ENCODE measurements at places on chromosomes 4 and X.
A peak's percentile ranks its signal among the peaks of the same experiment; 100 is the strongest.

DNA sequence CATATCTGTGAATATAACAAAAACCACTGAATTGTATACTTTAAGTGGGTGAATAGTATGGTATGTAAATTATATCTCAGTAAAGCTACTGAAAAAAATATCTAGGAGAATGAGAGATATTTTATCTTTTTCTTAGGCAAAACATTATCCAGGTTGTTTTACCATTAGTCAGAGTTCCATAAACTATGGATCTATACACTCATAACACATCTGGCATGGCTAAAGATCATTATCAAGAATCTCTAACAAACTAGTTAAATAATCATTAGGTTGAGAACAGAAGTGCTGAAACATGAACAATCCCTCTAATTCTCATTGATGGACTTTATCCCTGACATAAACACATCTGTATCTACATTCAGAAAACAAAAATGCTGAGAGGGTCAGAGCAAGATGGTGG is 15.6 kb downstream of the MED14 start:
- no peaks in the 10 kb centered on the region for H3K27me3 ChIP-seq
- H3K36me3 ChIP-seq = peaks cover 14% of the 10 kb centered on the region
- DNase-seq = no peak
- peak overlapping the region; percentile 33 for H3K27ac ChIP-seq
- H3K4me3 ChIP-seq = no peak overlapping the region
- peaks cover 2% of the 10 kb centered on the region for H3K4me1 ChIP-seq

DNA sequence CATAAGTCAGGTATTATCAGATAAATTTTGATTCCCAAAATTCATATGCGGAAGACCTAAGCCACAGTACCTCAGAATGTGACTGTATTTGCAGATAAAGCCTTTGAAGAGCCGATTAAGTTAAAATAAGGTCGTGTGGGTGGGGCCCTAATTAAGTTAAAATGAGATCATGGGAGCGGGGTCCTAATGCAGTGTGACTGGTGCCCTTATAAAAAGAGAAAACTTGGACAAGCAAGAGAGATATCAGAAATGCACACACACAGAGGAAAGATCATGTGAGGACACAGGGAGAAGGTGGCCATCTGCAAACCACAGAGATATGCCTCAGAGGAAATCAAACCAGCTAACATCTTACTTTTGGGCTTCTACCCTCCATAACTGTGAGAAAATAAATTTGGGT is 236.1 kb downstream of the FBXO8 start:
- no peak overlapping the region for H3K4me3 ChIP-seq
- no peak for DNase-seq
- H3K4me1 ChIP-seq = no peaks in the 10 kb centered on the region
- H3K27me3 ChIP-seq = no peaks in the 10 kb centered on the region

DNA sequence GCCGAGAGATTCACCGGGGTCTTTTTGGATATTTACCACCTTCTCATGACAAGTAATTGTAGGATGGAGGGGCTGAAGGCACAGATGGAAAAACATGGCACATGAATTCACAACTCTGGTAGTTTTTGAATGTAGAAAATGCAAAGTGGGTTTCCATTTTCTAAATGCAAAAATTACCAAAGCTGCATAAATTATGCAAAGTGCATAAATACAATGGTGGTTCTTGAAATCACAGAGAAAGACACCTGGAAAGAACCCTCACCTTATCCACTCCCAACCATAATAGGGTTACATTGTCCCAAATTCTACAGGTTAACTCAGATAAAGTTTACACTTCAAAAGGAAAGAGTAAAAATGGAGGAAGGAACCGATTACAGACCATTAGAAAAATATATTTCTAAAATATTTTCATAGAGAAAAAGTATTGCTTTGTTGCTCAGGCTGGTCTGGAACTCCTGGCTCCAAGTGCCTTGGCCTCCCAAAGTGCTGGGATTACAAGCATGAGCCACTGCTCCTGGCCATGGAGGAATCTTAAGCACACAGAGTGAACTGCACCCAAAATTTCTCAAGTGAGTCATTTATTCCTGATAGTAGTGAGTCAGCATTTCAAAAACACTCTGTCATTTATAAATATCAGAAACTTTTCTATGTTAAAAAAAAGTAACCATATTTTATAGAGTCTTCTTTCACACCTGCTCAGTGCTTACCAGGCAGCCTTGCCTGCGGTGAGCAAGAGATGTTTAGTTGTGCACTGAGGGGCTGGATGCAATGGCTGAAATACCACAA is 101.4 kb downstream of the FIP1L1 start:
- H3K27me3 ChIP-seq = no peaks in the 10 kb centered on the region
- H3K27ac ChIP-seq = no peak overlapping the region
- H3K4me1 ChIP-seq = peaks cover 23% of the 10 kb centered on the region
- peaks cover 28% of the 10 kb centered on the region for H3K36me3 ChIP-seq

- H3K4me1 ChIP-seq = no peaks in the 10 kb centered on the region
- no peak overlapping the region for H3K4me3 ChIP-seq
- H3K36me3 ChIP-seq = no peaks in the 10 kb centered on the region
- no peak overlapping the region for H3K27ac ChIP-seq
- no peak for DNase-seq
These were observed 155.8 kb downstream of the NAA11 start for GRCh38 chr4:79170077-79170476.

GRCh38 chrX:45986081-45986480 is 559.1 kb downstream of the ZNF674 start:
- H3K4me3 ChIP-seq = no peak overlapping the region
- H3K27ac ChIP-seq = no peak overlapping the region
- DNase-seq = no peak
- H3K27me3 ChIP-seq = no peaks in the 10 kb centered on the region
- no peaks in the 10 kb centered on the region for H3K4me1 ChIP-seq

DNA sequence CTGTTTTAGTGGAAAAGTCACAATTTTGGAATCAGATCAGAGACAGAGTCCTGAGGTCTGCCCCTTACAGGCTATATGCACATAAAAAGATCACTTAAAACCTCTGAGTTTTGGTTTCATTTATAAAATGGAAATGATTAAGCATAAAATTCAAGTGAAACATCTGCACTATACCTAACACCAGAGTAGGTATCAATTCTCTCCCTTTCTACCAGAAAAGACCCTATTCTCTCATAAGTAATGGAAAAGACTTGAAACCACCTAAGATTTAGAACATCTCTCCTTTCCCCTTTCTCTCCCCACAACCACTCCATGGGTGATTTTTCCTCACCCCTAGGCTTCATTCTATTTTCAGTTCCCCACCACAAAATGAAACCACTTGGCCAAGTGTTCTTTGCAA is 907 bp downstream of the LHFPL1 start:
- no peak for DNase-seq
- H3K36me3 ChIP-seq = no peaks in the 10 kb centered on the region
- peaks cover 15% of the 10 kb centered on the region for H3K4me1 ChIP-seq
- no peak overlapping the region for H3K27ac ChIP-seq
- H3K27me3 ChIP-seq = no peaks in the 10 kb centered on the region

DNA sequence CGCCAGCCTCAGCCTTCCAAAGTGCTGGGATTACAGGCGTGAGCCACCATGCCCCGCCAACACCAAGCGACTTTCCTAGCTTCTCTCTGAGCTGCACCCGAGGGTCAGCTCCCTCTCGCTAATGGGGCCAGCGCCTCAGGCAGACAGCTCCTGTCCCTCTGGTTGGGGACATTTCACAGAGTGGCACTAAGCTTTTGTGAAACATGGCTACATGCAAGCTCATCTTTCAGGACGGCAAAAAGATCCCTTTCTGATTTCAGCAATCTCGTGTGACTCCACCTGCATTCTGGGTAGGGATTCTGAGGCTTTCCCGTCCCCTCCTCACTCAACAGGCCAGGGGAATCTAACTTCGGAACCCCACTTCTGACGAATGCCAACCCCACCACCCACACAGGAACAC is 31.0 kb upstream of the C4orf50 start:
- peaks cover 2% of the 10 kb centered on the region for H3K4me1 ChIP-seq
- H3K36me3 ChIP-seq = no peaks in the 10 kb centered on the region
- DNase-seq = no peak
- H3K4me3 ChIP-seq = no peak overlapping the region
- peaks cover 27% of the 10 kb centered on the region for H3K27me3 ChIP-seq

GRCh38 chrX:53223068-53223693 is 1.8 kb downstream of the KDM5C start:
- H3K27ac ChIP-seq = peak overlapping the region; percentile 100
- DNase-seq = no peak
- peaks cover 4% of the 10 kb centered on the region for H3K36me3 ChIP-seq
- peak overlapping the region; percentile 94 for H3K4me3 ChIP-seq

GRCh38 chr4:153547520-153547919 is 81.4 kb downstream of the TMEM131L start:
- no peaks in the 10 kb centered on the region for H3K4me1 ChIP-seq
- peaks cover 1% of the 10 kb centered on the region for H3K36me3 ChIP-seq
- no peak for DNase-seq
- no peaks in the 10 kb centered on the region for H3K27me3 ChIP-seq
- no peak overlapping the region for H3K4me3 ChIP-seq

GRCh38 chr4:147994491-147995385 is 262.9 kb downstream of the ARHGAP10 start:
- H3K27ac ChIP-seq = no peak overlapping the region
- no peaks in the 10 kb centered on the region for H3K4me1 ChIP-seq
- H3K36me3 ChIP-seq = peaks cover 2% of the 10 kb centered on the region
- H3K27me3 ChIP-seq = no peaks in the 10 kb centered on the region
- no peak for DNase-seq
- no peak overlapping the region for H3K4me3 ChIP-seq

DNA sequence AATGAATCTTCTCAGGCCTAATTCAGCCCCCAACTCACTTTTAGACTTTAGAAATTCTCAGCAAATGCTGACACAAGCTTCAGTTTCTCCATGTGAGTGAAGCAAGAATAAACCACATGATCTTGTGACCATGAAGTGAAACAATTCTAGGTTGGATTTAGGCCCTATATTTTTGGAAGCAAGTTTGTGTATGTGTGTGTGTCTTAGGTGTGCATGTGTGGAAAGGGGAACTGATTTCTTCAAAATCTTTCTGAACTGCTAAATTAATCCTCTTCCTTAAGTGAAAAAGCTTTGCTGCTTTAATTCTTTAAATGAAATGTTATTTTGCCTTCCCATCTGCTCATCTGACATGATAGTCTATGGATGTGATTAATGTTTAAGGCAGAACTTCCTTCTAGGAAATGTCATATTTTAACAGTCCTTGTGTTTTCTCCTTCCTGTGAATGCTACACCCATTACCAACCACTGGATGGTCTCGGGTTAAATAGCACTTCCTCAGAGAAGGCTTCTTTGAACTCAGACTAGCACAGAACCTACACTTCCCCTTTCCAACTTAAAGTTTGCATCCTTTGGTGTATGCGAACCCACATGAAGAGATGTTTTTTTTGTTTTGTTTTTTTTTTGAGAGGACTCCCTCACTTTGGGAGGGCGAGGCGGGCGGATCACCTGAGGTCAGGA is 1.2 kb upstream of the TMEM144 start:
- peaks cover 3% of the 10 kb centered on the region for H3K36me3 ChIP-seq
- peak overlapping the region; percentile 77 for H3K27ac ChIP-seq
- no peaks in the 10 kb centered on the region for H3K27me3 ChIP-seq
- no peak overlapping the region for H3K4me3 ChIP-seq

DNA sequence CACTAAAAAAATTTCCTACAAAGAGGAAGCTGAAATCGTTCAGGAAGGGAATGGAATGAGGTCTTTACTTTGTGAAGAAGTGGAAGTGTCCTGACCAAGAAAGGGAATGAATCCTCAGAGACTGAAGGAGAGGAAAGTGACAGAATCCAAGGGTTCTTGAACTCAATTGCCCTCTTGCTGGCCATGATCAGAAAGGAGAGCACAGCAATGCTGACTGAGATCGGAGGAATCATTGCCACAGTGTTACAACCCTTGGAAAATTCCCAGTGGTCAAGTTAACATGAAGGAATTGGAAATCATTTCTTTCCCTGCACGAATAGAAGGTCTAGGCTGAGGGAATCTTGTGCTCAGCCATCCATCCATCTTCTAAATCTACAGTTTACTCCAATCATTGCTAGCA is 190.0 kb upstream of the NEIL3 start:
- no peaks in the 10 kb centered on the region for H3K27me3 ChIP-seq
- no peaks in the 10 kb centered on the region for H3K36me3 ChIP-seq
- no peak for DNase-seq

GRCh38 chrX:148620023-148620422 is 119.6 kb downstream of the AFF2 start:
- H3K27ac ChIP-seq = no peak overlapping the region
- H3K27me3 ChIP-seq = no peaks in the 10 kb centered on the region
- no peak overlapping the region for H3K4me3 ChIP-seq
- DNase-seq = no peak

DNA sequence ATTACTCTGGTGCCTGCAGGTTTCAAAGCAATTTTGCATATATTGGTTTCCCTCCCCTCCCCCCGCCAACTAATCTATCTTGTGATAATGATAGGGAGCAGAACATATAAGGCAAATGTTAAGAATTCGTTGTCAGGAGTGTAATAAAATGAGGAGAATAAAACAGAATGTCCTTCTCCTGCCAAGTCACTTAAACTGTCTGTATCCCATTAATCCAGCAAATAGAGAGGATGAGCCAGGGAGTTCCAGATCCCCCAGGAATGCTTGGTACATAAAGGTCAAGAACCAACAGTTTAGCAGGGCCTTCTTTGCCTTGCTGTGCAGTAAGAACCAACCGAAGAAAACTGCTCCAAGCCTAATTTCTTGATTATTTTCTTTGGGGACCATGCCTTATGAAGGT is 141.4 kb downstream of the AMELX start:
- DNase-seq = no peak
- no peak overlapping the region for H3K4me3 ChIP-seq
- no peaks in the 10 kb centered on the region for H3K4me1 ChIP-seq
- H3K27ac ChIP-seq = no peak overlapping the region
- H3K27me3 ChIP-seq = no peaks in the 10 kb centered on the region

DNA sequence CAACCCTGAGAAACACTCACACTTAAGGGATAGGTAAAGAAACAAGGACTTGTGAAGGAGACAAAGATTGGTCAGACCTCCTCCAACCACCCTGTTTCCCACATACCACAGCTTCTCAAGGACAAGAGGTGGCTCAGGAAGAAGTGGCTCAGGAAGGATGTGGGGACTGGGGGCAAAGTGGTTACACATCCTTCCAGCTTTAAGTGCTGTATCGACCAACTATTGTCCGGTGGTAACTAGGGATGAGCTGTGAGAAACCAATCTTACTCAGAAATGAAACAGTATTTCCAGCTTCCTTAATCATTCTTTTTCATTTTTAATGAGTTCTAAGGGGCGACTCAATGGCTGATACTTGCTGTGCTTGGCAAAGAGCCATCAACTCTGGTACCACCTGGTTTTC is 8.5 kb upstream of the LHFPL1 start:
- peaks cover 1% of the 10 kb centered on the region for H3K36me3 ChIP-seq
- no peak for DNase-seq
- peaks cover 10% of the 10 kb centered on the region for H3K4me1 ChIP-seq

DNA sequence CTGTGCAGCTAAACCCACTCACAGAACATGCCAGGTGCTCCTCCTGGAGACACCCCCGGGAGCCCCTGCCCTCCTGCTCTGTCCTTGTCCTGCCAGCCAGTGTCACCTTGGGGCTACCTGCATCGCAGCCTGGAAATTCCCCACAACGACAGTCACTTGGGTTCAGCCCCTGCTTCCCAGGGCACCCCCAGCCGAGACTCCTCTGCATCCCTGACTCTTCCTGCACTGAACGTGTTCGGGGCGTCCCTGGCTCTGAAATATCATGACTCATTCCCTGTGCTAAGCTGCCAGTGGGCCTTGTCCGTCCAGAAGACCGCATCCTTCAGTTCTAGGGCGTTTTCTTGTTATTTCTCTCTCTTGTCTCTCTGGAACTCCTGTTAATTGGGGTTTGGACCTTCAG is 5.8 kb downstream of the CFAP99 start:
- H3K27me3 ChIP-seq = peaks cover 44% of the 10 kb centered on the region
- peaks cover 6% of the 10 kb centered on the region for H3K4me1 ChIP-seq
- H3K36me3 ChIP-seq = no peaks in the 10 kb centered on the region
- no peak for DNase-seq

All from progenitor cell of endocrine pancreas (in vitro differentiated cells).